Activated T-cell treated with anti-CD3 and anti-CD28 coated beads, Interleukin-2, amount 50 U/mL, for 72 hours (primary cell): ENCODE measurements at places on chromosomes 5 and 9.
A peak's percentile ranks its signal among the peaks of the same experiment; 100 is the strongest.

DNA sequence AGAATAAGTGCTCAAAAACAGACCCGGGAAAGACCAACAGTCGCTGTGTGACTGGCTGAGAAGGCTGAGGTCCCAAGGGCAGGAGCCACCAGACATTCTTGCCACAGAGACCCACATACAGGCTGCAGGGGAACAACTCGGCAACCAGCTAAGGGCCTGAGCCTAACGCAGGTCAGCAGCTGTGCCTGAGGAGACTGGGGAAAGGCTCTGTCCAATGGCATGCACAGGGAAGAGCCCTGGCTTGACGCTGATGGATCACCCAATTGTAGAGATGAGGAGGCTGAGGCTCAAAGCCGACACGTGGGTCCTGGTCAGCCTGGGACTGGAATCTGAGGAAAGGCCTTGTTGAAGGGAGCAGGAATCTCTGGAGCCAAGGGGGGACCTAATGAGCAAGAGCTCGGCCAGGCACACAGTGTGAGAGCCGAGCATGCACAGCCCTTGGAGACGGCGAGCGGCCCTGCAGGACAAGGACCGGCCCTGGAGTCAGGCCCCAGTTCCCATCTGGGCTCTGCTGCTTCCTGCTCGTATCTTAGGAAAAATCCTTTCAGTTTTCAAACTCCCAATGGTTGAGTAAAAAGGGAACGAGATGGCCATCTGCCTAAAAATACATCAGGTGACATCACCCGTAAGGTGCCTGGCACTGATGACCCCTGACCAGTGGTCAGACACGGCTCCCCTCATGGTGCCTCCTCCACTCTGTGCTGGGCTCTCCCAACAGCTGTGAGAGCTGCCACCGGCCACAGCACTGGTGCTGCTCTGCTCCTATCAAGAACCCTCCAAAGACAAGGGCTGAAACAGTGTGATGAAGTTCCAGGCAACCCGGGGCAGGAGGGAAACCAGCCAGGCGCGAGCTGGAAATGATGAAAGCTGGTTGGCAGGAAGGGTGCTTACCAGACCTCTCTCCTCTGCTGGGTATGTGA, 16.4 kb downstream of the LMAN2 start:
- no peak overlapping the region for H3K27ac ChIP-seq
- peaks cover 23% of the 10 kb centered on the region for H3K4me1 ChIP-seq
- no peak overlapping the region for H3K4me3 ChIP-seq
- DNase-seq: no peak
- peaks cover 5% of the 10 kb centered on the region for H3K36me3 ChIP-seq

- H3K4me1 ChIP-seq: no peaks in the 10 kb centered on the region
- H3K27me3 ChIP-seq: peaks cover 8% of the 10 kb centered on the region
- no peak for DNase-seq
- H3K27ac ChIP-seq: no peak overlapping the region
- no peak overlapping the region for H3K4me3 ChIP-seq
These were observed 46.8 kb upstream of the SARDH start for GRCh38 chr9:133784731-133785561.

DNA sequence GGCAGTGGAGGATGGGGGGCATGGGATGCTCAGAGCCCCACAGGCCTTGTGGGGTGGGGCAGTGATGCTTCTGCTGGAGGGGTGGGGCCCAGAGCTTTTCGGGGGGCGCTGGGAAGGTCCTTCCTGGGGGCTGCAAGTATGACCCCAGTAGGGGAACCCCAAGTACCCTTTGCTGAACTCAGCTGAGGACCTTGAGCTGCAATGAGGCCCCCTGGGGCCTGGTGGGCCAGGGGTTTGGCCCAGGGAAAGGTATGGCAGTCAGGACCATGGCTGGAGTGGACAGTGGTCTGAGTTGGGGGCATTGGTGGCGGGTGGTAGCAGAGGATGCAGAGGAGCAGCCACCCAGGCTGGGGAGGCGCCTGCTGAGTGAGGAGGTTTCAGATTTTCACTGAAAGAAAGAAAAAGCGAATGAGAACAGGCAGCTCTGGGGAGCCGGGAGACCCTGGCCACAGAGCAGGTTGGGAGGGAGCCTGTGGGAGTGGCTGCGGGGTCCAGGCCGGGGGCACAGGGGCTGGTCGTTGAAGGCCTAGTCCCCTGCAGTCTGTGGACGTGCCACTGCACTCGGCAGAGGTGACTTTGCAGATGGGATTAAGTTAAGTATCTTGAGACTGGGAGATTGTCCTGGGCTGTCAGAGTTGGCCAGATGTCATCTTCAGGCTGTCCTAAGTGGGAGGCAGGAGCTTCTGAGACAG, 19.2 kb downstream of the WNK2 start:
- H3K36me3 ChIP-seq: no peaks in the 10 kb centered on the region
- no peak for DNase-seq
- H3K27ac ChIP-seq: no peak overlapping the region
- no peak overlapping the region for H3K4me3 ChIP-seq
- H3K4me1 ChIP-seq: peaks cover 5% of the 10 kb centered on the region

- no peak overlapping the region for H3K27ac ChIP-seq
- H3K4me3 ChIP-seq: no peak overlapping the region
- no peak for DNase-seq
- peaks cover 2% of the 10 kb centered on the region for H3K36me3 ChIP-seq
These were observed 116.3 kb downstream of the SLC28A3 start for GRCh38 chr9:84224246-84224645.

GRCh38 chr5:129111351-129111750, 16.8 kb downstream of the ISOC1 start:
- DNase-seq: no peak
- peaks cover 12% of the 10 kb centered on the region for H3K4me1 ChIP-seq
- no peaks in the 10 kb centered on the region for H3K27me3 ChIP-seq
- H3K4me3 ChIP-seq: no peak overlapping the region
- no peak overlapping the region for H3K27ac ChIP-seq
- H3K36me3 ChIP-seq: peaks cover 2% of the 10 kb centered on the region

- no peaks in the 10 kb centered on the region for H3K27me3 ChIP-seq
- no peak overlapping the region for H3K4me3 ChIP-seq
- H3K27ac ChIP-seq: no peak overlapping the region
- no peaks in the 10 kb centered on the region for H3K4me1 ChIP-seq
- no peak for DNase-seq
These were observed 421.3 kb downstream of the ACTL7B start for GRCh38 chr9:108434502-108434901.

DNA sequence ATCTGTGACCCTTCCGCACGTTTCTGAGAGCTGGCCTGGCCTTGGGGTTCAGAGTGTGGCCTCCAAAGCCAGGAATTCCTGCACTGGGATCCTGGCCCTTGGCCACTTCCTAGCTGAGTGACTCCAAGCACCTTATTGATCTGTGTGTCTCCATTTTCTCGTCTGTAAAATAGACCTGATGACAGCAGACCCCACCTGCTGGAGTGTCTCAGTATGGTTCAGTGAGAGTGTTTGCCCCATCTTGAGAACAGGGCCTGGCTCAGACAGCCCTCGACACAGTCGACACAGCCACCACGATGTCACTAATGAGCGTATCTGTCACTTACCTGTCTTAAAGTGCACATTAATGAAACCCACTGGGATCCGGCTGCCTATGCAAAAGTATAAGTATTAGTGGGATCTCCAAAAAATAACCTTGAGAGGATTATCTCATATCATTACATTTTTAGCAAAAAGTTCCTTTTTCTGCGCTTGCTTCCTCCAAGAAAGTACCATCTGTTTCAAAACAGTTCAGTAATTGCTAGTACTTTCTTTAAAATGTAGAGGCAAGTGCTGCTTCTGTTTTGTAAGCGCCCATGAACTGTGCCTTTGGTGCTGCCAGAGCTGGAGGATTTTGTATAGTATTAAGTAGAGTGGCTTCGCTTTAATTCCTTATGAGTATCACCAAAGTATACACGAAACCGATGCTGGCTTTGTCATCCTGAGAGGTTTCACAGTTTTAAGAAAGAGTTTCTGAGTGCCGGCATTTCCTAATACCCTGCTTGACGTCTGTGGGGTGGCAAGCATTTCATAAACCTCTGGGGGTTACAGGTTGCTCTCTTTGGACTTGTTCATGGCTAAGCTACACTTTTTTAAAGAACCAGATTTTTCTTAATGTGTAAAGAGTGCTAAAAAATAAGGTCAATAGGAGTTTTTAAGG, 31.7 kb downstream of the UBE2QL1 start:
- peaks cover 29% of the 10 kb centered on the region for H3K27me3 ChIP-seq
- peaks cover 27% of the 10 kb centered on the region for H3K4me1 ChIP-seq
- no peak overlapping the region for H3K4me3 ChIP-seq
- H3K27ac ChIP-seq: no peak overlapping the region

DNA sequence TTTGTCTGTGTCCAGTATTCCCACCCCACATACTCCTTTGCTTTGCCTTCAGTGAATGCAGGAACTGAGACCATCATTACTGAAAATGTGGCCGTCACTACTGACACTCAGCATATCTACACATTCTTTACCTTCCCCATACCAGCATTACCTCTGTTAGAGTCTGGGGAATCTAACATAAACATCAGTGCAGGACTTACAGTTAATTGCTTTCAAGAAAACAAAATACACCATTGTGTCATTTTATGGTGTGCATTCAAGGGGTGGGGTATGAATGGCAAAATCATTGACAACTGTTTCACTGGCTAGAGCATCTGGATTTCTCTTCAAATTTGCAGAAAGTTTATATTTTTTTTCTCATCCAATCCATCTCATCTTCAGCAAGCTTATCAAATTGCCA, 731.4 kb upstream of the RIOK2 start:
- no peak overlapping the region for H3K27ac ChIP-seq
- no peaks in the 10 kb centered on the region for H3K4me1 ChIP-seq
- DNase-seq: no peak
- H3K27me3 ChIP-seq: no peaks in the 10 kb centered on the region
- H3K4me3 ChIP-seq: no peak overlapping the region
- H3K36me3 ChIP-seq: no peaks in the 10 kb centered on the region

DNA sequence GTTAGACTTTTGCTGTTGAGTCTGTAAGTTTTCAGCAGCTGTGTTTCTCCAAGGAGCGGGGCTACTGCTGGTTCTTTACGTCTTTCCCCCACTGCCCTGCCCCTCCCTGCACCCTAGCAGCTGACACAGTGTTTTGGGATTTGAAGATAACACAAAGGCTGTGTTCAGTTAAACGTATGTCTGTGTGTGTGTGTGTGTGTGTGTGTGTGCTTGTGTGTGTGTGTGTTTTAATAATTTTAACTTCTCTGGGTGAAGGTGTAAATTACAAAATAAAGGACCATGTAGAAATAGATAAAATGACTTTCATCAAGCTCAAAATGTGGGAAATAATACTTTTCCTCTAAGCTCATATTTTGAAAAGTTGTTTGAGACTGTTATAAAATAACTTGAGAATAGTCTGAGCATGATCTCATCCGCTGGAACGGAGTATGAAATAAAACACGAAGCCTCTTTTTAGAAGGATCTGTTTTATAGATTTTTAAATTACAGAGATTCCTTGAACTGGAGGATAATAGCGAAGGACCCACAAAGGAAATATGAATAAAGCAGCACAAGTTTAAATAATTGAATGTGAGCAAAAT, 10.9 kb downstream of the ABL1 start:
- H3K27me3 ChIP-seq: no peaks in the 10 kb centered on the region
- H3K4me3 ChIP-seq: no peak overlapping the region
- H3K27ac ChIP-seq: no peak overlapping the region
- no peaks in the 10 kb centered on the region for H3K36me3 ChIP-seq

GRCh38 chr9:99850736-99851499, 29.2 kb downstream of the NR4A3 start:
- peaks cover 24% of the 10 kb centered on the region for H3K36me3 ChIP-seq
- H3K4me1 ChIP-seq: peaks cover 38% of the 10 kb centered on the region
- no peak for DNase-seq
- no peak overlapping the region for H3K27ac ChIP-seq

DNA sequence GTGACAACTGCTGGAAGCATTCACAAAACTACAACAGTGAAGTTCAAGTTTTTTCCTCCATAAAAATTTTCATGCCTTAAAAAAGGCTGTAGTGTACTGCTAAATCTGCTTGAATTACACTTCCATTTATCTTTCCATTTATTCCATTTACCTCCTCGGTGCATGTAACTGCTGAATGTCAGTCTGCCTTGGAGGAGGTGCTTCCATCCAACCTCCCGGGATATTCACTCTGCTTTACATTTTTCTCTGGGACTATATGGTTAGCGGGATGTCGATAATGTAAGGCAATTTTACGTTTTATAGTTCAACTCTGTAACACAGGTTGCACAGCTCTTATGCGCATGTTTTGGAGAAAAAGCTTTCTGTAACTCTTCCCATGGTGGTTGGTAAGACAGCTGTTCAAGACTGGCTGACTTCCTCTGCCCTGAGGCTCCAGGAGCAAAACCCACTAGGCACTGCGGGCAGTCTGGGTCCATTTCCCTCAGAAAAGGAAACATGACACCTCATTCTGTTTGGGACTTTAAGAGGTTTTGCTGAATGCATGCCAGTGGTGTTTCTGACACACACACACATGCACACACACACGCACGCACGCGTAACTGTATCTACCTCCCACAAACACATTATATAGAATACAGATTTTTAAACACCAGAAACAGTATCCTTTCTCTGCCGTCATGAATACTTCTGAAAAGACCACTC, 66.1 kb downstream of the SPTLC1 start:
- H3K4me1 ChIP-seq: no peaks in the 10 kb centered on the region
- H3K27ac ChIP-seq: peak overlapping the region; percentile 61
- no peak overlapping the region for H3K4me3 ChIP-seq

DNA sequence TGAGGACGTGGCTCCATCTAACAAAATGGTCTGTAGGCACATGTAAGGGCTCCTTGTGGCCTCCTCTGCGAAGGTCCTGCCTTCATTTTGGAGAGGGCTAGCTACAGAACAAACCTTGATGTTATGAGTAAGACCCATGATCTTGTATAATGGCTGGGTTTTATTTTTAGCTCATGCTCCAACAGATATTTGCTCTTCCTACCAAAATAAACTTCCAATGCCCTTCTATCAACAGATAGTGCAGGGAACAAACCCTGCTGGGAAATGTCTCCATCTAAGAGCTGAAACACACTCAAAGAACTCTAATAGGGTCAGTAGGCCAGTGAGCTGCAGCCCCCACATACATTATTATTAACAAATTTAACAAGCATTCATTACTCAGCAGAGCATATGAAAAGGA, 189.5 kb downstream of the LURAP1L start:
- no peaks in the 10 kb centered on the region for H3K4me1 ChIP-seq
- H3K36me3 ChIP-seq: no peaks in the 10 kb centered on the region
- DNase-seq: no peak
- H3K4me3 ChIP-seq: no peak overlapping the region

DNA sequence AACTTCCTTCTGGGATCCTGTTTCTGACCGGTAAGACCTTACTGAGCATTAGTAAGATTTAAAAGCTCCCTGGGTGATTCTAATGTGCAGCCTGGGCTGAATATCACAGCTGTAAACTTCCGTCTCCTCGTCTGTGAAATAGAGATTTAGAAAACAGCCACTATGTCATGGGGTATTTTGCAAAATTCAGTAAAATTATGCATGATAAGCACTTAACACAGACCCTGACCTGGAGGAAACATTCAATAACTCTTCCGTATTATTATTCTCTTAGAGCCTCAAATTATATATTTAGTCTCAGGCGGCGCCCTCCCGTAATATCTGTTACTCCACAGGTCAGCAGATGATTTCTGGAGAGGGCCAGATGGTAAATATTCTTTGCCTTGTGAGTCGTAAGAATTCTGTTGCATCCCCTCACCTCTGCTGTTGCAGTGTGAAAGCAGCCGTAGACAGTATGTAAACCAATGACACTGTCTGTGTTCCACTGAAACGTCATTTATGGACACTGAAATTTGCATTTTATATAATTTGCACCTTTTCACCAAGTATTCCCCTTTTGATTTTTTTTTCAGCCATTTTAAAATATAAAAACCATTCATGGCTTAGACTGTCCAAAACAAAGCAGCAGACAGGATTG, 39.2 kb upstream of the RARS1 start:
- H3K36me3 ChIP-seq: no peaks in the 10 kb centered on the region
- no peak for DNase-seq
- no peak overlapping the region for H3K27ac ChIP-seq
- peaks cover 7% of the 10 kb centered on the region for H3K27me3 ChIP-seq
- no peaks in the 10 kb centered on the region for H3K4me1 ChIP-seq
